NB4 (cell line): ENCODE measurements at places on chromosomes 12 and 14.

- DNase-seq = peak; percentile 72
Measured at GRCh38 chr12:55974308-55974730, 441 bp downstream of the RAB5B start.

DNA sequence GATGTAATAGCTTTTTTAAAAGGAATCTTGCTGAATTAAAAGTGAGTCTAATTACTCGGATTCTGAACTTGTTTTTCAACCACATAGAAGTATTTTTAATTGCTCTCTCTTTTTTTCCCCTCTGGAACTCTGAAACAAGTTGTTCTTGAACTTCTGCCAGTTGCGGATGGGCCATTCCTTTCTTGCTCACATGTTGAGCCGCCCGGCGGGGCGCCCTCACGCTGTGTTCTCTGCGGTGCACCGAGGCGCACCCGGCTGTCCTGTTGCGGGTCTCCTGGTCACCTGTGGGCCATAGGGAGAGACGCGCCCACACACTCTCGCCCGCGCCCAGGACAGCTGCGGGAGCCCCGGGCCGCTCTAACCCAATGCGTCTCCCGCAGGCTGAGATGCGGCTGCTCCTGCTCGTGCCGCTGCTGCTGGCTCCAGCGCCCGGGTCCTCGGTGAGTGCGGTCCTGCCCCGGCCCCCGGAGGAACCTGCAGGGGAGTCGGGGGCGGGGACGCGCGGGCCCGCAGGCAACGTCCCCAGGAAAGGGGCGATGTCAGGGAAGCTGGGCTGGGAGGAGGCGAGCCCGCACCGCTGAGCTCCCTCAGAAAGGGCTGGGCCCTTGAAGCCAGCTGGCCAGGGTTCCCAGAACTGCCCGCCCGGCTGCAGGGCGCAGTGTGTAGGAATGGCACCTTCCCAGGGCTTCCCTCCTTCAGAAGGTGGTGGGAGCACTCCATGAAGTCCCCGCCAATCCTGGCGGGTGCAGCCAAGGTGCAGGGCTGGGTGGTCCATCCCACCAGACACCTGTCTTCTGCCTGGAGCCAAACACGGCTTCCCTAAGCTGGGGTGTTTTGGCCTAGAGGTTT lies 2.3 kb downstream of the PAPLN start:
- DNase-seq = no peak

GRCh38 chr14:22268875-22269274 lies 320.1 kb downstream of the DAD1 start:
- DNase-seq = no peak

- no peak for DNase-seq
Measured at GRCh38 chr14:103126873-103127304, 3.6 kb downstream of the TNFAIP2 start.

- peak; percentile 75 for DNase-seq
Measured at GRCh38 chr14:34461334-34462131, 507 bp downstream of the SPTSSA start.

GRCh38 chr14:71638523-71639196 lies 293.6 kb upstream of the RGS6 start:
- DNase-seq = no peak

GRCh38 chr14:28709571-28710305 lies 56.8 kb upstream of the FOXG1 start:
- no peak for DNase-seq

DNA sequence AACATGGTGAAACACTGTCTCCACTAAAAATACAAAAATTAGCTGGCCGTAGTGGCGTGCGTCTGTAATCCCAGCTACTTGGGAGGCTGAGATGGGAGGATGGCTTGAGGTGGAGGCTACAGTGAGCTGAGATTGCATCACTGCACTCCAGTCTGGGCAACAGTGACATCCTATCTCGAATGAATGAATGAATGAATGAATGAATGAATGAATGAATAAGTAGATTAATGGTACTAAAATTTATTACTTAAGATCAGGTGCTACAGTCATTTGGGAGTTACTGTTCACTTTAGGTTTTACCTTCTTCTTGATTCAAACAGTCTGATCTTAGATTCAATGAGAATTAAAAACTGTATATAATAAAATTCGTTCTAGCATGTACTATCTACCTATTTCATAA lies 31.6 kb upstream of the WDR89 start:
- DNase-seq = no peak
